NCI-H524 treated with DMSO at 0.1 percent for 48 hours (cell line): ENCODE measurements at places on chromosomes 2 and 18.
A peak's percentile ranks its signal among the peaks of the same experiment; 100 is the strongest.

- DNase-seq: no peak
Observed at GRCh38 chr2:159551806-159552205, 64.5 kb downstream of the BAZ2B start.

GRCh38 chr2:3827673-3828575 is 124.5 kb downstream of the DCDC2C start:
- DNase-seq: no peak

DNA sequence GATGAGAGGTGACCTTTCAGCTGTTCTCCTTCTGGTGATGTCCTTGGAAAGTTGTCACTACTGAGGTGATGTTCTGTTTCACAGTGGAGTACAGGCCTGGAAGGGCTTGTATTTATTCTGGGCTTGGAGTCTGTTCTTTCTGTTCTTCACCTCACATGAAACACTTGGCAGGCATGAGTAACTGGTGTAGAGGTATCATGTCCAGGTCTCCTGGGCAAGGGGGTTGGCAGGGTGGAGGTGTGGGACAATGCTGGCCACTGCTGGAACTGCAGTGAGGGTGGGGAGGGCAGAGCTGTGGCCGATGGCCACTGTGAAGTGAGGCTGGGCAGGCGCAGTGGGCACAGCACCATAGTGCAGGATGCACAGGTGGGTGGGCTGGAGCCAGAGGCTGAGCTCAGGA is 35.4 kb downstream of the PLEKHB2 start:
- no peak for DNase-seq

DNA sequence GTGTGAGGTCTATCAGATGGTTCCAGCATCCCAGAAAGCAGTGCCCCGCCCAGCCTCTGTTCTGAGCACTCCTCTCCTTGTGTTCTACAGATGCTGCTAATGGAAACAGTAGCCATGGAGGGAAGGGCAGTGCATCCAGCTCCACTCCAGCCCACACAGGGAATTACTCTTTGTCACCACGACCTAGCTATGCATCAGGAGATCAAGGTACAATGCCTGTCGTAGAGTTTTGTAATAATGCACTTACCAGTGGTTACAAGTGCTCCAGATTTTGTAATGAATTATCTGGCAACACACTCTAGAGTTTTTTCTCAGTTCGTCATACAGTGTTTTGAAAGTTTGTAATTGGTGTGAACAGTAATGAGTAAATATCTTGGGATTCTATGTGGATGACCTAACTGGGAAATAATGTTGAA is 161.1 kb downstream of the ESCO1 start:
- DNase-seq: no peak

DNA sequence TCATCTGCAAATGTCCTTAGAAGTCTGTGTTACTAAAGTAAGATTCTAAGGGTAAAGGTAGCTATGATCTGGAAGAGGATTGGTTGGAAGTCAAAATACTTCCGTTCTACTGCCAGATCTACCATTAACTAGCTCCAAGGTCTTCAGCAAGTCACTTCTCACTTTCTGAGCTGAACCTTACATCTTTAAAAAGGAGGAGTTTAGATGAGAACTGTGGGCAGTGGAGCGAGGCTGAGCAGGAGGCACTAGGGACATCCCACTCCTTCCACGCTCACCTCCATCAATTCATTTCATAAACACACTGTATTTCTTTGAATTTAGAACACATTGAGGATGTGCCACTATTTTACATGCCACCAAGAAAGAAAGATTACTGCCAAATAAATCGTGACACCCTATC is 143.0 kb downstream of the ABCA12 start:
- DNase-seq: no peak

GRCh38 chr2:36820942-36821605 is 124.6 kb downstream of the VIT start:
- peak; percentile 89 for DNase-seq

DNA sequence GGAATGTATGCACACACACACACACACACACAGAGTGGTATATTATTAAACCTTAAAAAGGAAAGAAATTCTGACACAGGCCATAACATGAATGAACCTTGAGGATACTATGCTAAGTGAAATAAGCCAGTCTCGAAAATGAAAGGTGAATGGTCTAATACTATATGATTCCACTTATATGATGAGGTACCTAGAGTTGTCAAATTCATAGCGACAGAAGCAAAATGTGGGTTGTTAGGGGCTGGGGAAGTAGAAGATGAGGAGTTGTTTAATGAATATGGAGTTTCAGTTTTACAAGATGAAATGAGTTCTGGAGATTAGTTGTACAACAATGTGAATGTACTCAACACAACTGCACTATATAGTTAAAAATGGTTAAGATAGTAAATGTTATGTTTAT is 118.1 kb downstream of the ABCA12 start:
- DNase-seq: no peak

- no peak for DNase-seq
Observed at GRCh38 chr2:2974982-2975381, 402.6 kb downstream of the EIPR1 start.

DNA sequence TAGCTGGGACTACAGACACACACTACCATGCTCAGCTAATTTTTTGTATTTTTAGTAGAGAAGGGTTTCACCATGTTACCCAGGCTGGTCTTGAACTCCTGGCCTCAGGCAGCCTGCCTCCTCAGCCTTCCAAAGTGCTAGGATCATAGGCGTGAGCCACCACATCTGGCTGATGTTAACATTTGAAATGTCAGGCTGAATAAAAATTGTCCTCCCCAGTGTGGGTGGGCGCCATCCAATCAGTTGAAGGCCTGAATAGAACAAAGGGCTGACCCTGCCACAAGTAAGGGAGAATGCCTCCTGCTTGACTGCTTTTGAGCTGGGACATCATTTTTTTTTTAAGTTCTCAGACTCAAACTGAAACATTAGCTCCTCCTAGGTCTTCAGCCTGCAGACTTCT is 21.0 kb upstream of the RHOB start:
- DNase-seq: no peak

GRCh38 chr18:41693008-41693407 is 262.0 kb upstream of the PIK3C3 start:
- no peak for DNase-seq

- no peak for DNase-seq
Observed at GRCh38 chr2:71667256-71668182, 214.2 kb downstream of the DYSF start.

- DNase-seq: no peak
Observed at GRCh38 chr18:46211816-46212215, 107.6 kb downstream of the HAUS1 start.

DNA sequence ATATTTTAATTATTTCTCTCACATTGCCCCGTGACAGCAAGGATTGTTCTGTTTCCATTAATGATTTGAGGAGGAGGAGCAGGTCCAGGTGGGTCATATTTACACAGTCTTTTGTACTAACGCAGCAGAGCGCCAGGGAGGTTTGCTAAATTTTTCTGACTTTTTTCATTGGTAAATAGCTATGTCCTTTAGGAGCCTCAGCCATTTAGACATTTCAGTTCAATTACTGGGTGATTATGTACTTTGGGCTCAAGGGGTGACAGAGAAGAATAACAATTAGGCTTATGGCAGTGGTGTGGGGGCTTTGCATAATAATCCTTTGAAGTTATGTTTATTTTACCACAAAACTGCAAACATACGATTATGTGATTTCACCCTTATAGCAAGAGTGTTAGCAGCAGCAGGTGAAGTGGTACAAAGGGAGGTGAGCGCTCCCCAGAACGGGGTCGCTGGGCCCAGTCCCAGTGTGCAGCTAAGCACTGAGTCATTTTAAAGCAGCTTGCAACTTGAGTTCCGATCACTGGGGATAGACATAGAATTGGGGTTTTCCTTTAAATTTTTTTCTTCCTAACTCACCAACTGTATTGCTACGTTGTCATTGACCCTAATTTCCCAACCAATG is 80.3 kb downstream of the TSHZ1 start:
- no peak for DNase-seq

DNA sequence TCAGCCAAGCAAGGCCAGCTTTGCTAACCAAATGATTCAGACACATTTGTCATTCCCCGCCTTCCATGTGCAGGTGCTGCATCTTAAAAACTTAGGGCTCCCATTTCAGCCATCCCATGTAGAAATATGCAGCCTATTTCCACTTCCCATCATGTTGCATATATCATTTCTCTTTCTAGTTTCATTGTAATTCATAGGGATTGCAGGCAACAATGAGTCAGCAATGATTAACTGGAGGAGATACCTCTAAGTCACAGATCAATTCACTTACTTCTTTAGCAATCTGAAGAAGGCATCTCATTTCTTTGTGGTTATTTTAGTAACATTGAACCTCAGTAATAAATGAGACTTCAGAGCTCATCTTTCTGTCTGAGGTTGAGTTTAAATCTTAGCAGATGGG is 276.1 kb upstream of the PKDCC start:
- DNase-seq: no peak

DNA sequence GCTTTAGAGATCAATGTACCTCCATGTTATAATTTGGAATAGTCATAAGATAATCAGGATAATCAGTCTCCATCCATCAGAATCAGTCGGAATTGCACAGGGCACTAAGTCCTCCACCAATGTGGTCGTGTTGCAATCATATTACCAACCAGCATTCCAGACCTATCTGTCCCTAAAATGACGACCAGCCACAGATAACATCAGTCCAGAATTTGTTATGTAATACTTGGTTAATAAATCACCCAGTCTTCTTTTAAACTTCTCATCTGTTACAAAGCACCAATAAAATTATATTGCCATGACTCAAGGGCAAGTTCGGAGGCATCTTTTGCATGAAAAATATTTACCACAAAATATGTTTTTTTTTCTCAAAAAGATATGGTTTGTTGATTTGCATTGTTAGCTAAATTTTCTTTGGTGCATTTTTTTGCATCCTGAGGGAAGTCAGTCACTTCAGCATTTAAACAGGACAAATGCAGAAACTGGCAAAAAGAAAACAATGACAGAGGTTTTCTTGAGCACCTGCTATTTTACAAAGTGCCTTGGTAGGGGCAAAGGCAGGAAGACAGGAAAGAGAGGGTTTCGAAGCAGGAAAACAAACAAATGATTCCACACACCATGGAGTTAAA is 29.3 kb downstream of the PIEZO2 start:
- DNase-seq: no peak

DNA sequence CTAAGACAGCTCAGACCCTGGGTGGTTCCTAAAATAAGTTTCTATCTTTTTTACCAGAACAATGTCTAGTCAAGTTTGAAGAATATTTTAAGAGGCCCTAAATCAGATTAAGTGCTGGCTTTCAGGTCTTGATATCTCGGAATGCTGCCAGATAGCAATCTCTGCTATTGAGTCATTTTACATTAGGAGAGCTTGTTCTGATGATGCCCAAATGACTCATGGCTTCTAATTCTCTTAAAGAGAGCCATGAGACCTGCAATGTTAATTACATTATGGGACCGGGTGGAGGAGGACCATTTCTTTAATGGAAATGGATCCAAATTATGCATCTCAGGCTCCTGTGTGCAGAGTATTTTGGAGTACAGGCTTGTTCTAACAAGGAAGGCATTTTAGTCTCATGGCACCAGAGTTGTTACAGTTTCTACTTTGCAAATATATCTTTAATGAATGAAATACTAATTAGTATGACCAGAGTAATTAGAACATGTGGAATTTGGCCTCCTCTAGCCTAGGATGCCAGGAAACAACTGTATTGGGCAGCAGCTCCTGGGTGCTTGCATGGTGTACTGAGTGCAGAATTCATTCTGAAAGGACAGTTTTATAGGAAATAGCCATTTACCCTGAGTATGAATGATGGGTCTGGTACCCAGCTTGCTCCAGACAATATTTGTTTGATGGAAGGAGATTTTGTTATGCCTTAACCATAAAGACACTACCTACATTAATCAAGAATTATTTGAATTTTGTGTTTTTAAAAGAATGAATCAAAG is 94.0 kb upstream of the SULT1C3 start:
- no peak for DNase-seq

GRCh38 chr2:241443486-241444223 is 64.7 kb downstream of the STK25 start:
- DNase-seq: no peak

GRCh38 chr2:206989311-206989710 is 50.0 kb downstream of the CPO start:
- no peak for DNase-seq

DNA sequence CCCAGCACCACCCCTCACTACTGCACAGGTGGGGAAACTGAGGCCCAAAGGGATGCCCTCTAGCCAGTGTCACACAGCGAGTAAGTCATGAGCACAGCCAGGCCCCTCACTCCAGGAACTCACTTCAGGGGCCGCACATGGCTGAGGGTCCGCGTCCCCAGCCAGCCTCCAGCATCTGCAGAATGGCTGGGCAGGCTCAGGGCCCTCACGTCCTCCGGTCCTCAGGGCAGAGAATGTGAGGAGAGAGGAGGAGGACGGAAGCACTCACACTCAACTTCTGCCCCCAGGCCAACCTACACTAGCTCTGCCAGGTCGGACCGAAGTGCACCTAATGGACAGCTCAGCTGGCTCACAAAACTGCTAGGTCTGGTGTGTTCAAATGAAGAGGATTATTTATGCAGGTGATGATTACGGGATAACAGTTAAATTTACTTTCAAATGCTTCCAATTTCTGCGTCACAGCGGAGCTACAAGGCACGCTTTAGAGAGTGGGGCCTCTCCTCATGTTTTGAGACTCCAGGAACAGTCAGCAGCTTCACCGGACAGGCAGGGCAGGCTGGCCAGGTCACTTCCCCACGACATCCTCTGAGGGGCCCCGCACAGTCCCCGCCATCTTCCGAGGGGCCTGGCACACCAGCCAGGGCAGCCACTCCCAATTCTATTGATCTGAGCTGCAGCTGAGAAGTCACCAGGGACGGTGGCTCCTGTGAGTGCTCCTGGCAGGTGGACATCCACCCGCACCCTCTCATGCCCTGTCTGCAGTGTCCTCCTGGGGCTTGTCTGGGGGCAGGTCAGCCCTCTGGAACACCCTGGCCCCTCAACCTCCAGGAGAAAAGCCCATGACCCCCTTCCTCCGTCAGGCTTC is 26.5 kb downstream of the KIF1A start:
- DNase-seq: no peak

DNA sequence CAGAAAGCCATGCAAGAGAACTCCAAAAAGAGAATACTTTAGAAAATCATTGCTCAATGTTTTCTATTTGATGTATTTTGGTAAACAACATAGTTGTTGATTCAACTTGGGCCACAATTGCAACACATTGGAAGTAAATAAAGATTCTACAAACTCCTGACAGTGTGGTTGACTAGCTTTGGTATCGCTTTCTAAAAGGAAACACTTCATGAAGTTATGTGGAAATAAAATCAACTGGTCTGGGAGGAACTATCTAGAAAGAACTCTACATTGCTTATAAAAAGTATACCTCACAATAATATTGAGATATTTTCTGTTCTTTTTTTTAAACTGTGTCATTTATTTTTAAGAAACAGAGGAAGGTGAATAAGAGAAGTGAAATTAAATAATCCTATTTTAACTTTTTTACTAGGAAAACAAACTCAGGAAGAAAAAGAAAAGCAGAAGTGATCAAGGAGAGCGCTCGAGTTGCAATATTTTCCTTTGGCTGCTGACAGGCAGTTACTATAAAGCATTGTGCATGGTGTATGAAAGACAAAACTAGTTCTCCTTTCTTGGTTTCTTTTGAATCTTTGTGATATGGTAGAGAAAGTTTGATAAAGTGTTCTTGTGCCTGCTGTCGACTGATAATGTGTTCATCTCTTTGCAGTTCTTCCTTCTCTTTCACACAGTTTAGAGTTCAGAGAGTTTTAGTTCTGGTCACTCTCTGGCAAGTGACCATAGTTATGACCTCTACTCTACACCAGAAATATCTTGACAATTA is 3.0 kb downstream of the DHRS9 start:
- DNase-seq: no peak

GRCh38 chr2:23292024-23292423 is 93.0 kb upstream of the KLHL29 start:
- DNase-seq: no peak

GRCh38 chr2:219253753-219254589 is at the start of gene TUBA4A:
Gene TUBA4A, minus strand, starts transcription at chr2:219253918. Its CDS starts 60 bp downstream, at chr2:219253858.
- DNase-seq: peak; percentile 39
